Fibroblast of skin of abdomen (primary cell): ENCODE measurements at places on chromosomes 2 and 18.

DNA sequence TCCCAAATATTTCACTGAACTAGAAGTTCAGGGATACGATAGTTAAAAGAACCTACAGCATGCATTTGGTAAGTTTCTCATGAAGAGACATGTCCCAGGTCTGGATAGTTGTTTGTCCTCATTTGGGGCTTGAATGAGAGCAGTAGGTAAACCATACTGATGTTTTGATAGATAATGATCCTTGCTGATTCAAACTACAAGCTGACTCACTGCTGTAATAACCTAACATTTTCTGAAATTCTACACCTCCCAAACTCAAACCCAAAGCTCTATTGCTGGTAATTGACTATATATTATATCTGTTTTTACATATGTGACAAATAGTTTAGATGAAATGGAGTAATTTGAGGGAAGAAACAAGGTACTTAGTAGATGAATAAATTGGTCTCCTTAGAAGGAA lies 154.1 kb upstream of the BOD1L2 start:
- no peak for DNase-seq

GRCh38 chr18:8374676-8375075 lies 234.6 kb upstream of the RAB12 start:
- DNase-seq = no peak

- DNase-seq = peak; percentile 82
These were observed 43.3 kb upstream of the ZFP36L2 start for GRCh38 chr2:43269706-43270105.

DNA sequence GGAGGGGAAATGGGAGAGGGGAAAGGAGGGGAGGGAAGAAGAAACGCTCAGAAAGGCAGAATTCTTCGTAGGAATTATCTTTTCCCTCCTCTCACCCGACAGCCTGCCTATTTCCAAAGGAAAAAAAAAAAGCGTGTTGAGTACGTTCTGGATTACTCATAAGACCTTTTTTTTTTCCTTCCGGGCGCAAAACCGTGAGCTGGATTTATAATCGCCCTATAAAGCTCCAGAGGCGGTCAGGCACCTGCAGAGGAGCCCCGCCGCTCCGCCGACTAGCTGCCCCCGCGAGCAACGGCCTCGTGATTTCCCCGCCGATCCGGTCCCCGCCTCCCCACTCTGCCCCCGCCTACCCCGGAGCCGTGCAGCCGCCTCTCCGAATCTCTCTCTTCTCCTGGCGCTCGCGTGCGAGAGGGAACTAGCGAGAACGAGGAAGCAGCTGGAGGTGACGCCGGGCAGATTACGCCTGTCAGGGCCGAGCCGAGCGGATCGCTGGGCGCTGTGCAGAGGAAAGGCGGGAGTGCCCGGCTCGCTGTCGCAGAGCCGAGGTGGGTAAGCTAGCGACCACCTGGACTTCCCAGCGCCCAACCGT lies at the start of gene GAD1:
TSS of gene GAD1 (plus strand) at position 384 of the 589 bp plus-strand sequence. CDS start 1,705 bp downstream, outside the sequence.
- DNase-seq = peak; percentile 56

DNA sequence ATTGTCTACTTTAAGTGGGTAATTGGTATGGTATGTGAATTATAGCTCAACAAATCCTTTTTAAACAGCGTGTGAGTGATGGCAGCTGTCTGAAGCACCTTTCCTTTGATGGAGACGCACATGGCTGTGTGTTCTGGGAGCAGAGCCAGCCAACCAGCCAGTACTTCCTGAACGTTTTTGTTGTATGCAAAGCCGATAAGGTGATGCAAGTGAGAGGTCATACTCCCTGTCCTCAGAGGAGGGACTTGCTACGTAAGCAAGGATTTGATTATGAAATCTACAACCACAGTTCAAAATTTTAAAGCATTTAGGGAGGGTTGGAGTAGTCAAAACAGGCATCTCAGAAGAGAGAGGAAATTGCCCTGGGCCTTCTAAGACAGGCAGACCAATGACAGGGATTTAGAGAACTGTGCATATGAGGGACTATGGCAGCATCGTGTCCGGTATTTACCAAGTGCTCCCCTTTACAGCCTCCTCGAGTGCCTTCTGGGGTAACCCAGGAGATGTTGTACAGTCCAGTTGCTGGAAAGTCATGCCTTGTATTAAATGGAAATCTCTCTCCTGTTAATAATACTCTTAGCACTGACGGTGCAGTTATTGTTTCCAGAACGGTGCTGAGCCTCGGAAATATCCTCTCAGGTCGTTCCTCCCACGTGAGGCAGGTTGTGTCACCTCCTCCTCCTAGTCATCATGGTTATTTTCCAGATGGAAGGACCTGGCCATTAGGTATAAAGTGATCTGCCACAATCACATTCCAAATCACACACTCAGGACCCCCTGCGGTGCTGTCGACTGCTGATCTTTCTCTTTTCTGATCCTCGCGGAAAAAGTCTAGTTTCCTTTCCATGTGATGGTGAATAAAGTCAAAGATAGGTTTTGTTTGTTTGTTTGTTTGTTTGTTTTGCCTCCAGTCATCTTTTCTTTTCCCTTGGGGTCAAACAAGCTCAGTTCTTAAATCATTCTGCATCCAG lies 28.4 kb downstream of the ARHGEF4 start:
- peak; percentile 83 for DNase-seq

- no peak for DNase-seq
These were observed 70.1 kb downstream of the PLEKHA3 start for GRCh38 chr2:178550352-178550751.

DNA sequence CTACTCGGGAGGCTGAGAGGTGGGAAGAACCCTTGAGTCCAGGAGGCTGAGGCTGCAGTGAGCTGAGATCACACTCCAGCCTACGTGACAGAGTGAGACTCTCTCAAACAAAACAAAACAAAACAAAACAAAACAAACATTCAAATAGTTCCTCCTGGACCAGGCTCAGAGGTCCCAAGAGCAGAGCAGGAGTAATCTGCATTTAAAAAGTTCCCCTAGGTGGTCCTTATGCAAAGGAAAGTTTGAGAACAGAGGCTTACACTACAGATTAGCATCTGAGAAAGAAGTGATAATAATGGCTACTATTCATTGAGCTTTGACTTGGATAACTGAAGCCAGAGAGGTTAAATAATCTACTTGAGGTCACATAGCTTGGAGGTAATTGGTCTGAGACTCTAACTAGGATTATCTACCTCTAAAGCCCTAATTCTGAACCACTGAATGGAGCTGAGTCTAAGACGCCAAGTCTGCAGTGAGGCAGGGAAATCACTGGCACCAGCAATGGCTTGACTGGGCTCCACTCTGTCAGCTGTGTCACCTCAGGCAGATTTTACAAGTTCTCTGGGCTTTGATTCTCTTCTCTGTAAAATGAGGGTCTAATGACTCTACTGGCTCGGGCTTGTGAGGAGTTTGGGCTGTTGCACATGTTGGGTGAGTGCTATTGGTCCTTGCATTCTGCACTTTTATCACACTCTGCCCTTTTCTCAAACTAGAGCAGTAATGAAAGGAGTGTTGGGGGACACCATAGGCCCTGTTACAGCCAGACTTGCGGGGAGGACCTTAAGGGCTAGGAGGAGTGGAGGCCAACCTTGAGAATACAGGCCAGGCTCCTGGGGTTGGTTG lies 29.2 kb upstream of the DLX2 start:
- DNase-seq = no peak

- DNase-seq = no peak
These were observed 41.4 kb upstream of the TRIB2 start for GRCh38 chr2:12675352-12675795.
